AG09319 (cell line): ENCODE measurements at places on chromosomes 6 and 20.

DNA sequence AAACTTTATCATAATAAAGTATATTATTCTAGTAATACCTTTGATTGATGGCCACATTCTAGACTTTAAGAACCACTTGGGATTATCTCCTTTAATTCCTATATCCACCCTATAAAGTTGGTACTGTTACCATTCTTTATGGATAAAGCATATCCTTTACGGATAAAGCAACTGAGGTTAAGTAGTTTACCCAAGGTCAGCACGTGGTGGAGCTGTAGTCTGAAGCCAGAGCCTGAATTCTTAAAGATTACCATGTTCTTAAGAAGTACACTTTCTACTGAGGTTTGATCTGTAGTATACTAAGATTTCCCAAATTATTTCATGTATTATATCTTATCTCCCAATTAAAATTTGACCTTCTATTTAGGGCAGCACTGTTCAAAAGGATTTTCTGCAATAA is 3.0 kb upstream of the NCOA7 start:
- no peak for DNase-seq

DNA sequence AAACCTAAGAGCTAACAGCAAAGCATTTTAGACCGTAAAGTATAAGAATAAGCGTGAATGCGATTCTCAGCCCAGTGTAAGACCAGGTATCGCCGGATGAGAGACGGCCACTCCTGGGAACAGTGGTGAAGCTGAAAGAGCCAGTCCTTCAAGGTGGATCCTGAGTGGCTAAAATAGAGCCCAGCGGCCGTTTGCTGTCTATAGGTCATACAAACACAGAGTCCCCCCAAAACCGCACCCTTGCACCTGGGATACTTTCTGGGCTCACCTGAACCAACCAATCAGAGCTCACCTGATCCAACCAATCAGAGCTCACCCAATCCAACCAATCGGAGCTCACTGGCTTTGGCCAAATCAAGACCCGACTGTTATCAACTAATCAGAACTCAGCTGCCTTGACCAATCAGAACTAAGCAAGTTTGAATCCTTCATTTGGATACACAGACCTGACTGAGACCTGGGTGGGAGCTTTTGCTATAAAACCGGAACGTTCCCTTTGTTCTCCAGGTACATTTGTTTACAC is 248.2 kb downstream of the DLL1 start:
- DNase-seq = no peak

DNA sequence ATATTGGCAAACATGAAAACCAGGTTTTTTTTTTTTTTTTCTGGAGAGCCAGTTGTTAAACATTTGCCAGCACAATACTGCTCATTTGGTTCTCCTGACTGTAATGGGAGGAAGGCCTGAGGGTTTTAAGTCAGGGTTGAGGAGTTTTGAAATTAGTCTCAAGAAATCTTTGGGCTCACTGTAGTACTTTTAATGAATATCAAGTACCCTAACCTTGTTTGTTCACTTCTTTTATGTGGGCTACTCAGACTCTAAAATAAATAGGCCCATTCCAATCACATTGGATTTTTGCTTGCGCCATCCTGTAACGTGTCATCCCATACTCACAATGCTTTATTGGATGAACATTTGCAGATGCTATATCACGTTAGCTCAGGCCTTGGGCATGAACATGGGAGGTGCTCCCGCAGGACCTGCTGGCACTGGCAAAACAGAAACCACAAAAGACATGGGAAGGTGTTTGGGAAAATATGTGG is 146.9 kb downstream of the DNAH8 start:
- no peak for DNase-seq

DNA sequence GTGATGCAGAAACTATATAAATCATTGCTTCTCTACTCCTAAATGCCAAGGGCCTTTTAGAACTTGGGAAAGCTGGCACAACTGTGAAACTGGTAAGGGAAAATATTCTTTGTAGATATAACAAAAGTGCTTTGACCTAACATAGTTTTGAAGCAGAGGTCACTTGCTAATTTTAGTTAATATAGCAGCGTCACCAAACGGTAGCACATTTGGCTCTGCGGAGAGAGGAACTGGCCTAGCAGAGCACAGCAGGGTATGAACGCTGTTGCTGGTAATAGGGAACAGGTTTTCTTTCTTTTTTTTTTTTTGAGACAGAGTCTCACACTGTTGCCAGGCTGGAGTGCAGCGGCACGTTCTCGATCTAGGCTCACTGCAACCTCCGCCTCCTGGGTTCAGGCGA is 67.4 kb downstream of the ECT2L start:
- DNase-seq = no peak

- no peak for DNase-seq
Observed at GRCh38 chr6:33912195-33912594, 108.4 kb upstream of the MLN start.

DNA sequence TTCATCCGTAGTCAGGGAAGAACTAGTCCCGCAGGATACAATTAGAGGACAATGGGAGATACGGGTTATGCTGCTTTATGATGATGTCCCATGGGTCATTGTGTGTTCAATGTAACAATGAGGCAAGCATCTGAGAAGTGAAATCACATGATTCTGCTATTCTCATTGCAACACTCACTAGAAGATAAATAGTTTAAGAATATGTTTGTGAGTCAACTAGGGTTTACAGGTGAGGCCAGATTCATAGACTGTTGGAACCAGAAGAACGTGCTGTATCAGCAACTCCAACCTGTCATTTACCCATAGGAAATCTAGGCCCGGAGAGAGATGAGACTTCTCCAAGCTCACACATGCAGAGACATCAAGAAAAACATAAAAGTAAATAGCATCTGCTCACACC is 80.8 kb downstream of the SCML4 start:
- DNase-seq = no peak

DNA sequence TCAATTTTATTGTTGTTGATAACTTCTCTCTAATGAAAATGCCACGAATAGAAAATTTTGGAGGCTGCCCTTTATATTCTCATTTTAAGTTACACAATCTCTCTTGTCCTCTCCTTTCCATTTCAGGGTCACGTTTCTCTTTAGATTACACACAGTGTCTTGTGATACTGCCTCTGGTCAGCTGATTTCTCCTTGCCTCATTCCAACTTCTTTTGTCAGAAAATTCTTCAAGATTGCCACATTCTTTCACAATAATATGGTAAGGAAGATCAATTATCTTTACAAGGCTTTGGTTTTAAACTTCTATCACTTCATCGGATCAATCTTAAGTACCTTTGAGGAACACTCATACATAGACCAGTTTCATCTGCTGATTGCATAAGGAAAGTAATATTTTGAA is 370.3 kb downstream of the RFPL4B start:
- no peak for DNase-seq

DNA sequence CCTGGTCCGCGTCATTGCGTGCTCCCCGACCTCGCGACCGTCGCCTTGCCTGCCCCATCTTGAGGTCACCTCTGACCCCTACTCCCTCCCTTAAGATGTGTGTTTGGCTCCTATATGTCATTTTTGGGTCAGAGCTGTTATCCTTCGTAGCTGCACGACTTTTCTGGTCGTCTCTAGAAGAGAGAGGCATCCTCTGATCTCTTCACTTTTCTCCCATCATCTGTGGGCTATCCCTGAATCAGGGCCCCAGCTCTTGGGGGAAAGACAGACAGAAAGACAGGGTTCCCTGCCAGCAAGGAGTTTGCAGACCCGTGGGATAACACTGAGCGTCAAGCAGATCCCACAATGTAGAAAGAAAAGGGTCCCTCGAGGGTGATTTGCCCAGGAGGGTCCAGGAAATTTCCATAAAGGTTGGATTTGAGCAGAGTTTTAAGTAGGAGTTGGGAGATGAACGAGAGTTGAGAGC is 555 bp downstream of the FAM120B start:
- no peak for DNase-seq

DNA sequence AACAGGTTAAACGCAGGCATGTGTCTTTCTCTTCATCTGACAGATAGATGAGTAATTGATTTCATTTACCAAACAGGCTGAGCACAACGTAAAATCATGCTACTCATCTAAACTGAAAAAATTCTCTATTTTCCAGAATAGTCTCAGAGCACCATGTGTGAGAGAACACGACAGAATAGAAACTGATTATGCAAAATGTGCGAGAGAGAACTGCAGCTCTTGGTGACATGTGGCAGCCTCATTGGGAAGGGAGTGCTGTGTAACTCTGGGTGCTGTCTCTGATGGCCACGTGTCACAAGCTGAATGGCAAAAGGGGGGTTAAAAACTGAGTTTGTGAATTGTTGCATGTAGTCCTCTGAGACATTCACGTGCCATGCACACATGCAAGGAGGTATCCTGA is 143.7 kb upstream of the ATXN1 start:
- no peak for DNase-seq

- no peak for DNase-seq
Observed at GRCh38 chr20:58702859-58703648, 10.5 kb downstream of the NPEPL1 start.

DNA sequence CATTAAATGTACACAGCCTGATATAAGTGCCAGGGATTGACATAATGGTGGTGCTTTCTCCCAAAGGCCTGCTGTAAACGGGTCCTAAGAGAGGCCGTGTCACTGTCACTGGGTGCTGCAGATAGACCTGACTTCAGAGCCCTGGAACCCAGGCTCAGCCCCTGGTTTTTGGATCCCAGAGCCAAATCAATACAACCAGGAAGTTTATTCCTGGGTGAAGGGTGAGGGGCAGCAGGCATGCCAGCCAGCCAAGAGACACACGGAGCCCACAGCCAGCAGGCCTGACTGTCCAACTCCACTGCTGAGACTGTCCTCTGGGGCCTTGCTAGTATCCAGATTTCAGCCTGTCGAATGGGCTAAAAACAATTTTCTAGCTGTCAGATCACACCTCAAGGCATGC is 12.8 kb upstream of the ARMC12 start:
- DNase-seq = no peak

GRCh38 chr6:37783025-37783855 is 36.3 kb upstream of the ZFAND3 start:
- no peak for DNase-seq

GRCh38 chr20:23156170-23156841 is 70.2 kb upstream of the CD93 start:
- DNase-seq = no peak

DNA sequence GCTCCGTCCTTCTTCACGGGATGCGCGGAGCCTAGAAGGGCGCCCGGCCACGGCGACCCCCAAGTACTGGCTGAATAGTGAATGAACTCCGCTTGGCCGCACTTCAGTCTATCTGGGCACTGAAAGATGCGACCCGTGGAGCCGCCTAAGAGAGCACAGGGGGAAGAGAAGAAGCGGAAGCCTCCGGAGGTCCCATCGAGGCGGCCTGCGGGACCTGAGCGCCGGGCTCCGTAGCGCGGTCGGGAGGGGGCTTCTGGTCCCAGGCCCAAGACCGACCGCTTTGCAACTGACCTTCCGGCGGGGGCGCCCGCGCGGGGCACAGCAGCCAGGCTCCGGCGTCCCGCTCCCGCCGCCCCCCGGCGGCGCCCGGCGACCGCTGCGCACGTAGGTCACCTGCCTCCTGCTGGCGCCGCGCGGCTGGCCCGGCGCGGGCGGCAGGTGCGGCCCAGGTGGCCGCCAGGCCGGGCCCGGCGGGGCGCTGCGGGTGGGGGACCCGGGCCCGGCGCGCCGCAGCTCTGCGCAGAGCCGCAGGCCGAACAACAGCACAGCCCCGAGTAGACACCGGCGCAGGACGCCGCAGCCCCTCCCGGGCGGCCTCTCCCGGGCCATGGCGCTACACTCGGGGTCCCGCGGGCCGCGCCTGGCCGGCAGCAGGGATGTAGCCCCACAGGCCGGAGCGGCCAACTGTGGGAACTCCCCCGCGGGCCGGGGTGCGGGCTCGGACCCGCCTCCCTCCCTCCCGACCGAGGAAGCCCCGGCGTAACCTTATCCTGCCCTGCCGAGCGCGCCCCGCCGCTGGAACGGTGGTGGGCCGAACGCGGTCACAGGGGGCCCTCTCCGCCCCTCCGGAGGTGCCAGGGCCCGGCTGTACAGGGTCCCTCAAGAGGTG is at the start of gene METTL24:
Gene METTL24 (minus strand): TSS at position 686 of the 889 bp plus-strand sequence. CDS start 77 bp downstream, at position 609.
- no peak for DNase-seq

DNA sequence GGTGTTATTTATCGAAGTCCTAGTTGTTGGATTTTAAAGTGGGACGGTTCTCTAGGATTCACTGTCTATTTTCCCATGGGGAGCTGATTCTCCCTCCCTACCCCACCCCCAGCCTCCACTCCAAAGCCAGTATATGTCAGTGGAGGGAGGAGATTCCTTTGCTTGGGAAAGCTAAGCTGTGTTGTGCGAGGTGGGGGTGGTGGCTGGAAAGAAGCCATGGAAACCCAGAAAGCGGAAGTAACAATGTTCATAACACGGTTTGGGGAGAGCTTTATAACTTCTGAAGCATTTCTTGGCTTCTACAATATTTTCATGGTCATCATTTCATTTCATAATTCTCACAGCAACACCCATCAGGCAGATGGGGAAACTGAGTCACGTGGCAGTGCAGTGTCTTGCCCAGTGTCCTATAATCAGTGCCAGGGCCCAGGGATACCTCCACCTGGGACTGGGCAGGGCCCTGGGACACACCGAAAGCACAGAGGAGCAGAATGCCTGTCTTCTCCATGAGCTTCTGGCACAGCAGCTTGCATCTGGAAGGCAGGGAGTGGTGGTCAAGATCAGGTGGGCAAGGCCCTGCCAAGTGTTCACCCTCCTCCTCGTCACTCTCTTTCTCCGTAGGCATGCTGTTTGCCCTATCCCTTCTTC is 4.5 kb downstream of the SUN5 start:
- no peak for DNase-seq

DNA sequence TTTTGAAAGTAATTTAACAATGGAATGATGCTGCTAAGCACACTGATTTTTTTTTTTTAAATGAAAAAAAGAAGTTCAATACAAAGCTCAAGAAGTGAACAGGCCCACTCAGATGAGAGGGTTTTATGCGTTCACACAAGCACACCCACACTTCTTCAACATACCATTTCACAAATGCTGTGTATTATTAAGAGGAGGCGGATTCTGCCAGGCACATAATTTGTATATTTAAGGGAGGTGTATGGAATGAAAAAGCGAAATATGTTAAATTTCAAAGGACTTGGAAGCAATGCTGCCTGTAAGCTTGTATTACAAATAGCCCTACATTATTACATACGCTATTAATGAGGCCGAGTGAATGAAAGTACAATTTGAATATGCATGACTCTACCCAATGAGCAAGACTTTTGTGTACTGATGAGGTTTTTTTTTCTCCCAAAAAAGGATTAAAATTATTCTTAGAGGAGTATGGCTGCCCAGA is 123.9 kb downstream of the INSM1 start:
- DNase-seq = no peak

GRCh38 chr6:100266494-100267401 is 198.0 kb downstream of the SIM1 start:
- DNase-seq = no peak

- no peak for DNase-seq
Observed at GRCh38 chr6:15539722-15540270, 123.0 kb downstream of the DTNBP1 start.

DNA sequence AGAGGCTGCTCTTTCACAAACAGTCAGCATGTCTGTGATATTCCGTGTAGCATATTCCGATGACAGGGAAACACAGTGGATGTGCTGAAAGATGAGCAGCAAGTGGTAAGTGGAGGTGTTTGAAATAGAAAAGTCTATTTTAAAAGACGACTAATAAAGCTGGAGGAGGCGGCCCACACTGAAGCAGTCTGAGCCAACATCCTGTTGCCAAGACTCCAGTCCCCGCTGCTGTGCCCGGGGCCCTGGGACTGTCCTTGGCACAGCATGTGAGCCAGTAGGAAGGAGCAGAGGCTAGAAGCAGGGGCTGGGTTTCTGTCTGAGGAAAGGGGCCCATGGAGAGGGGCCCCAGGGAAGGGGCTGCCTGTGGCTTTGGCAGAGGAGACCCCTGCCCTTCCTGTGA is 351.5 kb upstream of the CHD6 start:
- DNase-seq = no peak
